ENCODE measurements at places on chromosomes 12 and 14.
A peak's percentile ranks its signal among the peaks of the same experiment; 100 is the strongest.

DNA sequence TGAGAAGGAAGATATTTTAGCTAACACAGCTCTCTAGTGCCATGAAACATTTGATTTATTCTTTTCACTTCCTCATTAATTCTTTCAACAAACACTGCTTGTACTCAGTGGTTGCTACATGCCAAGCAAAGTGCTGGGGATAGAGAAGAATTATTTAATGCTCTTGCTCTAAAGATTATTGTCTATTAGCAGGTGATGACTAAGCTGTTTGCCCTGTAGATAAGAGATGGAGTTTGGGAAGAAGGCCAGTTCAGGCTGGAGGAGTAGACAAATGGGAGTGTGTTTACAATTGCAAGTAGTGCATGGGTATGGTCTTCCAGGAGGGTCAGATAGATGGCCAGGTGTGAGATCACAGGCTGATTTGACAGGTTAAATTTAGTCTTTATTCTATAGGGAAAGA, 99.8 kb upstream of the SEL1L start:
- no peak overlapping the region for H3K27ac ChIP-seq
- H3K36me3 ChIP-seq: no peaks in the 10 kb centered on the region
- H3K4me1 ChIP-seq: no peaks in the 10 kb centered on the region
- ATAC-seq: no peak
- no peaks in the 10 kb centered on the region for H3K27me3 ChIP-seq

GRCh38 chr14:52977798-52978197, 26.9 kb upstream of the FERMT2 start:
- H3K36me3 ChIP-seq: no peaks in the 10 kb centered on the region
- H3K27me3 ChIP-seq: peaks cover 28% of the 10 kb centered on the region
- ATAC-seq: no peak

- H3K36me3 ChIP-seq: peaks cover 36% of the 10 kb centered on the region
- ATAC-seq: no peak
- peaks cover 60% of the 10 kb centered on the region for H3K4me1 ChIP-seq
Observed at GRCh38 chr14:89232265-89233070, 184.6 kb downstream of the FOXN3 start.

DNA sequence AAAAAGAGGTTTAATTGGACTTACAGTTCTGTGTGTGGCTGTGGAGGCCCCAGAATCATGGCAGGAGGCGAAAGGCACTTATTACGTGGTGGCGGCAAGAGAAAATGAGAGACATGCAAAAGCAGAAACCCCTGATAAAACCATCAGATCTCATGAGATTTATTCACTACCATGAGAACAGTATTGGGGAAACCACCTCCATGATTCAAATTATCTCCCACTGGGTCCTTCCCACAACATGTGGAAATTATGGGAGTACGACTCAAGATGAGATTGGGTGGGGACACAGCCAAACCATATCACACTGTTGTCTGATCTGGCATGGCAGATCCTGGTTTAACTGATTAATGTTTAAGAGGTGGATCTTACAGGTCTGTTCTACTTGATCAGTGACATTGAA, 5.6 kb downstream of the DDX47 start:
- ATAC-seq: no peak
- H3K4me1 ChIP-seq: peaks cover 61% of the 10 kb centered on the region
- H3K27ac ChIP-seq: peak overlapping the region; percentile 60
- H3K4me3 ChIP-seq: no peak overlapping the region
- H3K27me3 ChIP-seq: no peaks in the 10 kb centered on the region

GRCh38 chr12:45973526-45973925, 16.8 kb downstream of the SCAF11 start:
- no peaks in the 10 kb centered on the region for H3K27me3 ChIP-seq
- peak overlapping the region; percentile 50 for H3K4me3 ChIP-seq
- H3K4me1 ChIP-seq: peaks cover 85% of the 10 kb centered on the region
- peaks cover 36% of the 10 kb centered on the region for H3K36me3 ChIP-seq
- no peak for ATAC-seq

GRCh38 chr14:68986926-68987652, 8.0 kb upstream of the ACTN1 start:
- H3K27me3 ChIP-seq: peaks cover 28% of the 10 kb centered on the region
- no peaks in the 10 kb centered on the region for H3K36me3 ChIP-seq
- H3K27ac ChIP-seq: no peak overlapping the region

DNA sequence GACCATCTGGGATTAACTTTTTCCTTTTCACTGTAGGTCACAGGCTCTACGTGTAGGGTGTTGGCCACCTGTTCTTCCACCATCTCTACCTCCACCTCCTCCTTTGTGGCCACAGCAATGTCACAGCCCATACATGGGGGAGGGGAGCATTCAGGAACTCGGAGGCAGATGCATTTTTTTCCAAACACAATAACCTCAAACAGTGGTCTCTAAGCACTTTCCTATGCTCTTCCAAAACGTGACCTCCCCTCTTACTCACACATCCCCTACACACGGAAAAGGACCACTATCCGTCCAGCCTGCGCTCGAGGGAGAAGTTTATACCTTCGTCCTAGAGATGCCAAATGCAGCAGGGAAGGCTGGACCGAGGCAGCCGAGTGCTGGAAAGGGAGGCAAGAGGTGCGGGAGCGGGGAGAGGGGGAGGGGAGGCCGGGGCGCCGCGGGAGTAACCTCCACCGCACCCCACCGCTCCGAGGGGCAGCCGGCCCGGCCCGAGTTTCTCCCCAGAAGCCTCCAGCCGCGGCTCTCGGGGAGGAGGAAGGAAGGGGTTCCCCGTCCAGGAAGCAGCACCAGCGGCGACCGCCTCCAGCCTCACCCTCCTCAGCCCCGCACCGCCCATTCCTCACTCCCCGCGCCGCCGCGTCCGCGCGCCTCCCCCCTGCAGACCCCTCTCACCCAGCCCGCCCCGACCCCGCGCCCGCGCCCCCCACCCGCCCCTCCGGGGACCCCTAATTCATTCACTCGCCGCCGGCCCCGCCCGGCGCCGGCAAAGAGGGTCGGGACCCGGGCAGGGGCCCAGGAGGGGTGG, 594 bp downstream of the KRAS start:
- peak; percentile 72 for ATAC-seq
- H3K4me3 ChIP-seq: peak overlapping the region; percentile 87
- H3K27me3 ChIP-seq: no peaks in the 10 kb centered on the region
- H3K4me1 ChIP-seq: peaks cover 51% of the 10 kb centered on the region

DNA sequence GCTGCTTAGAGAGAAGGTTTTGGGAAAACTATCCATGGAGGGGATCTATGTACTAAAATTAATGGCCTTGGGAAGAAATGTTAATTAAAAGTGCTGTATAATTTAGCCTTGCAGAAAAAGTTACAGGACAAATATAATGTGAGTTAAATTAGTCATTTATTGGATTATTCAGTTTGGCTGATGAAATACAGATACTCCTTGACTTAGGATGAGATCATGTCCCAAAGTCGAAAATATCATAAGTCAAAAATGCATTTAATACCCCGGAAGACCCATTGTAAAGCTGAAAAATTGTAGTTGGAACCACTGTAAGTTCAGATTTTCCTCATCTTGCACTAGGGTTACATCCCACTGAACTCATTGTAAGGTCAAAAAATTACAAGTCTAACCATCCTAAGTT, 9.7 kb downstream of the RTRAF start:
- no peak overlapping the region for H3K4me3 ChIP-seq
- peaks cover 50% of the 10 kb centered on the region for H3K36me3 ChIP-seq
- no peaks in the 10 kb centered on the region for H3K27me3 ChIP-seq
- no peak overlapping the region for H3K27ac ChIP-seq
- no peak for ATAC-seq

- no peak overlapping the region for H3K4me3 ChIP-seq
- no peak overlapping the region for H3K27ac ChIP-seq
- H3K27me3 ChIP-seq: no peaks in the 10 kb centered on the region
- H3K4me1 ChIP-seq: no peaks in the 10 kb centered on the region
Observed at GRCh38 chr14:40240245-40240859, 808.1 kb upstream of the FBXO33 start.

DNA sequence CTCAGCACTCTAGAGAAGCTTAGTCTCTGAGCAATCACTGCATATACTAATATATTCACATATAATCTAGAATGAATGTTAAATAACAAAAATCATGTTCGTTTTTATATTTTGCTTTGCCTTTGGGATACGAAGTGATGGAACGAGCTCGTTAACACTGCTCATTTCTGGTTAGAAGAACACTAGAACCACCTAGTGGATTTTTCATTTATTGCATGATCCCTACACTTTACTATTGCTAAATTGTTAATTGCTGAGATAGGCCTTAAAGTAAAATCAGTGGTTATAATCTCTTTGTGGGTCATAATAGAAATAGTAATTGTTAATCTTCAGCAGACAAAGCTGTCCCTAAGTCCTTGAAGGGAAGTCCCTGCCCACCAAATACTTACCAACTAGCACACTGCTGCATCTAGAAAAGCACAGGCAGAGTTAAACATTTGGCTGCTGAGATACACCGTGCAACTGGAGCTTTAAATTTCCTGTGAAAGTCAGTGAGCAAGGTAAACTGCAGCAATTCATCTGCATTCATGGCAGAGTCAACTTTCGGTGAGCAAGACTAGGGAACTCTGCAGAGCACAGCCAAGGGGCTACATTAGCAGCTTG, 353.7 kb downstream of the APAF1 start:
- no peak overlapping the region for H3K4me3 ChIP-seq
- no peak overlapping the region for H3K27ac ChIP-seq
- no peak for ATAC-seq
- no peaks in the 10 kb centered on the region for H3K4me1 ChIP-seq

- ATAC-seq: no peak
- H3K27ac ChIP-seq: no peak overlapping the region
- no peak overlapping the region for H3K4me3 ChIP-seq
- no peaks in the 10 kb centered on the region for H3K36me3 ChIP-seq
- H3K4me1 ChIP-seq: peaks cover 16% of the 10 kb centered on the region
Observed at GRCh38 chr12:10241290-10241689, 28.6 kb downstream of the GABARAPL1 start.

DNA sequence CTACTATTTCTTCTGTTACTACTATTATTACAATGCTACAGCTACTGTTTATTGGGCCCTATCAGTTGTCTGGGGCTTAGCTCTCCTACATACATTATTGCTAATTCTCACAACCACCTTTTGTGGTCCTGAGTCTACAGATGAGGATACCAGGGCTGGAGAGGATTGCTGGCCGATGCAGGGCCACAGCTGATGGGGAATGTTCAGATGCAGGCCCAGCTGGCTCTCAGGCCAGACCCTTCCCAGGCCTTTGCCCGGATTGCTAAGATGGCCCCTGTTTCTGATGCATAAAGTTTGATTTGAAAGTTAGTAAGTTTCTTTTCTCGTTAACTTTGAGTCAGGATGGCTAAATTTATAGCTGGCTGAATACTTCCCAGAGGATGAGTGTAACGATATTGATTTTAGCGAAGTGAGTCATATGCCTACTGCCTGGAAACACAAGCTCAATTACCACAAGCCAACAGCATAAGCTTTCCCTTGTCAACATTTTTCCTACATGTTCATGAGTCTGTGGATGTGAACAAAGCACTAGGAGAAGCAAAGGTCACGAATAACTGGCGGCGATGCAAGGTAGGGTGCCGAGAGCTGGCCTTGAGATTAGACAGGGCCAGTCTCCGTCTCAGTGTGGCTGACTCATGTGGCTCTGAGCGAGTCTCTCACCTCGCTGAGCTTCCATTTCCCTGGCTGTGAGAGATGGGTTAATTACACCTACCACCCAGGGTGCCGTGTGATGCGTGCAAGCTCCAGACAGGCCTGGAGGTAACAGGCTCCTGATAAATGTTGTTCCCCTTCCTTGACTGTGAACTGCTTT, 111.0 kb downstream of the BEGAIN start:
- H3K36me3 ChIP-seq: peaks cover 36% of the 10 kb centered on the region
- H3K4me1 ChIP-seq: peaks cover 7% of the 10 kb centered on the region
- H3K27me3 ChIP-seq: no peaks in the 10 kb centered on the region
- no peak overlapping the region for H3K27ac ChIP-seq
- no peak for ATAC-seq

DNA sequence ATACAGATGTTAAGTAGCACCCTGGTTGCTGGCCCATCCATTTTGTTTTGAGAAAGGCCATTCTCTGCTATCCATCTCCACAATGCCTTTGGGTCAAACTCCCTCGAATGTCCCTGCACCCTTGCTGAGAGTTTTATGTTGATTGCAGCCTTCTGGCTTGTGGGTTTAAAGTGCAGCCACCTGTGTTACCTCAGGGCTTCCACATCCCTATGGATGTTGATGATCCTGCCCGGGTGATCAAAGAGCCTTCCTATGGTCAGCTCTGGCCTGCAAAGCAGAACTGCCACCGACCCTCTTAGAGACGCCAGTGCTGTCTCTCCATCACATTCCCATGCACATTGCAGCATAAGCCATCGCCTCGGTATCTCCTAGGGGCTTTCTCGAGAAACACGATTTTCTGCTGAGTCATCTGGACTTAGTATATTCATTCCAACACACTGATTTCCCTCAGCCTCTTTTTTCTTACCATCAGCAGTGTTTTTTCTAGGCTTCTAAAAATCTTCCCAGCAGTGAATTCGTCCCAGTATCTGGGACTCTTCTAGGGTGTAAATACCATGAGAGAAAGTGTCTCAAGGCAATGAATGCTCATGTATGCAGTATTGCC, 585.7 kb upstream of the TMEM132C start:
- H3K36me3 ChIP-seq: no peaks in the 10 kb centered on the region
- no peak overlapping the region for H3K4me3 ChIP-seq
- no peak for ATAC-seq
- no peak overlapping the region for H3K27ac ChIP-seq
- H3K4me1 ChIP-seq: no peaks in the 10 kb centered on the region

- ATAC-seq: peak; percentile 7
- peaks cover 77% of the 10 kb centered on the region for H3K4me1 ChIP-seq
- peak overlapping the region; percentile 94 for H3K27ac ChIP-seq
Observed at GRCh38 chr12:111406474-111407376, 1.0 kb downstream of the SH2B3 start.

DNA sequence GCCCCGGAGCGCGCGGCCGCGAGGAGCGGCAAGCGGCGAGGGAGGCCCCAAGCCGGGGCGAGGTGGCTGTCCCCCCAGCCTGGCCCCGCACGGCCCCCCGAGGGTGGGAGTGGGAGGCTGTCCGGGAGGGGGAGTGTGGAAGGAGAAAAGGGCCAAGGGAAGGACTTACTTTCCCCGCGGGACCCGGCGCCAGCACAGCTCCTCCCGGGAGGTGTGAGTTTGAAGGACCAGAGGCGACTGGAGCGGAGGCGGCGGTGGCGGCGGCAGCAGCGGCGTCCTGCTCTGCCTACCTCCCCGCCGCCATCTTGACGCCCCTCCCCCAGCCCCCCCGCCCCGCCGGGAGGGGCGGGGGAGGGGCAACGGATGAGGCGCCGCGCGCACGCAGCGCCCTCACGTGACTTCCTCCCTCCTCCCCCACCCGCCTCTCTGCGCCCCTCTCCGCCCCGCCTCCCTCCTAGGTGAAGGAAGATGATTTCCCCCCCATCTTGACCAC, at the start of gene SBNO1:
SBNO1 (minus strand) TSS at position 316 of the 493 bp plus-strand sequence. CDS start 14,406 bp downstream, outside the sequence.
- peak within 1 kb of the TSS; percentile 98 for H3K4me3 ChIP-seq
- peak; percentile 75 for ATAC-seq
- peak within 1 kb of the TSS; percentile 97 for H3K27ac ChIP-seq
- peaks cover 12% of the 10 kb centered on the region for H3K4me1 ChIP-seq
- H3K27me3 ChIP-seq: no peaks in the 10 kb centered on the region

GRCh38 chr12:89829434-89829975, 120.9 kb upstream of the ATP2B1 start:
- H3K27me3 ChIP-seq: no peaks in the 10 kb centered on the region
- ATAC-seq: no peak
- H3K27ac ChIP-seq: peak overlapping the region; percentile 36
- peaks cover 8% of the 10 kb centered on the region for H3K36me3 ChIP-seq
- peaks cover 32% of the 10 kb centered on the region for H3K4me1 ChIP-seq

GRCh38 chr12:124543590-124544310, 23.7 kb downstream of the NCOR2 start:
- H3K27ac ChIP-seq: peak overlapping the region; percentile 76
- peaks cover 70% of the 10 kb centered on the region for H3K4me1 ChIP-seq
- H3K4me3 ChIP-seq: peak overlapping the region; percentile 54
- no peak for ATAC-seq

Data from stimulated activated memory B cell treated with anti-CD40 and anti-IgM and Interleukin-4, amounts not matched to agents 10 μg/mL and 1 μg/mL and 100 μg/mL, for 72 hours (primary cell).